Activated T-cell treated with anti-CD3 and anti-CD28 coated beads, Interleukin-2, amount 50 U/mL, for 1 hour (primary cell): ENCODE measurements at places on chromosomes 12 and 14.
A peak's percentile ranks its signal among the peaks of the same experiment; 100 is the strongest.

DNA sequence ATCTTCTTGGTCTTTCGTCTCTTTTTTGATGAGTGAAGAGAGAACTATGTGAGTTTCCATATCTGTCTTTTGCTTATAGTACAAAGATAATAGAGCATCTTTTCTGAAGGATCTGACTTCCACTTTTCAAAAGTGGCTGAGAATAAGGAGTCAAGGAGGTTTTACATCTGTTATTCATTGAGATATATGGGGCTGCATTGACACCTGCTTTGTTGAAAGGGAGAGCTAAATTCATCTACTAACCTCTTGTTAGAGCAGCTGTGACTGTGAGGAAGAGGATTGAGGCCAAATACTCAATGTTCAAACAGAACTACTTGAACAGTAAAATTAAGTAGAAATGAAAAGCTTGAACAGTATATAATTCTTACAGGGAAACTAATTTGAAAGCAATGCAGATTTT, 130.2 kb upstream of the ATP2B1 start:
- DNase-seq, result no peak

- no peak for DNase-seq
Measured at GRCh38 chr12:12899530-12900380, 8.4 kb downstream of the GPRC5A start.

DNA sequence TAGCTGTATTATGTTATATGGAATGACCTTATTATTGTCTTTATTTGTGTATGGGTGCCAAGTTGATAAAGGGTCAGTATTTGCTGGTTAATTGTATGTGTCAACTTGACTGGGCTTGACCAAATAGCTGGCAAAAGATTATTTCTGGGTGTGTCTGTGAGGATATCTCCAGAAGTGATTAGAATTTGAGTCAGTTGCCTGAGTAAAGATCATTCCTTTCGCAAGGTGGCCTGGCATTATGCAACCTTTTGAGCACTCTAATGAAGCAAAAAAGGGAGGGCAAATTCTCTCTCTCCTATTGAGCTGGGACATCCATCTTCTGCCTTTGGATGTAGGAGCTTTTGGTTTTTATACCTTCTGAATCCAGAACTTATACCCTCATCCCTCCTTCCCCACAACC, 82.2 kb downstream of the ATXN7L3B start:
- no peak for DNase-seq

- no peak for DNase-seq
Measured at GRCh38 chr12:76967181-76967885, 88.5 kb upstream of the CSRP2 start.

DNA sequence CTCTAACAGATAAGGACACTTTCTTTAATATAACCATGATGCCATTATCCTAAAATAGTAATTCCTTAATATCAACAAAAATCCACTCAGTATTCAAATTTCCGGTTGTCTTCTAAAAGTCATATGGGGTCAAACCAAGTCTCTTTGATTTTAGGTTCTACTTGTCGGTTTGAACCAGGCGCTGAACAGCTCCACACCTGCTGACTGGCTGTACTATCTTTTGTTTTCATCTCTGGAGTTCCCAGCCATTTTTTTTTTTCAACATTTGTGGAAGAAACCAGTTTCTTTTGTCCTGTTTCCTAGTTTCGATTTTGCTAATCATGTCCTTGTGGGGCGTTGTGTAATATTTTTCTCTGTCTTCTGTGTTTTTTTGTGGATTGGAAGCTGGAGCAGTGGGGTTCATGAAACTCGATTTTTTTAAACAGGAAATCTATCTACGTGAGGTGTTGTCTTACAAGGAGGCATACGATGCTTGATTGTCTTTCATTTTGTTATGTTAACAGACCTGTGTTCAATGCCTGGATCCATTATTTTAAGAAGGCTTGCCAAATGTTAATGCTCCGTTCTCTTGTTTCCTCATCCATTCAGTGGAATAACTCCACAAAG, 50.2 kb downstream of the FZD10 start:
- no peak for DNase-seq

DNA sequence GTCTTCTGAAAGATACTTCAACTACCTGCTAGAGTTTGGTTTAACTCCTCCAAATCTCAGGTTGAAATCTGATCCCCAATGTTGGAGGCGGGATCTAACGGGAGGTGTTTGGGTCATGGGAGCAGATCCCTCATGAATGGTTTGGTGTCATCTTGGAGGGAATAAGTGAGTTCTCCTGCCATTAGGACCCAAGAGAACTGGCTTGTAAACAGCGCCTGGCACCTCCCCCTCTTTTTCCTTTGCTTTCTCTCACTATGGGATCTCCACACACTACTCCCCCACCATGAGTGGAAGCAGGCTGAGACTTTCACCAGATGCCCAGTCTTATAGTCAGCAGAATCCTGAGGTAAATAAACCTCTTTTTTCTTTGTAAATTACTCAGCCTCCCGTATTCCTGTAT, 2.5 kb downstream of the CNIH1 start:
- no peak for DNase-seq

- no peak for DNase-seq
Measured at GRCh38 chr12:212415-212714, 1.6 kb downstream of the SLC6A12 start.

- no peak for DNase-seq
Measured at GRCh38 chr12:70049596-70050360, 193.5 kb upstream of the CNOT2 start.

- no peak for DNase-seq
Measured at GRCh38 chr12:109760930-109761921, 47.6 kb downstream of the FAM222A start.

DNA sequence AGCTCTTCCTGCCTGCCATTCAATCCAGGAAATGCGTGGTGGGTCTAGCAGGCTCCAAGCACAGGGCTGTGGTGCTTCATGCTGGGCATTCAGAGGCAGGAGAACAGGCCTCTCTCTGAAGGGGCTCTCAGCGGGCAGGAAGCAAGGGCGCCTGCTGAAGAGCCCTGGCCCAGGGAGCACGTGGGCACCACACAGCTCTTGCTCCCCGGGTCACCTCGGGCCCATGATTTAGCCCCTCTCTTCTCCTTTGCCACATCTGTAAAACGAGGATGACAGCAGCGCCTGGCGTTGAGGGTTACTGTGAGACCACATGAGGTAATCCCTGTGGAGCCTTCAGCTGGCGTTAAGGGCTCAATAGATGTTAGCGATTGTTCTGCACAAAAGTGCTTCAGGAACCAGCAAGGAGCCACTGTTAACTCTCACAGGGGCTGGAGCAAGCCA, 37.6 kb upstream of the SPTLC2 start:
- DNase-seq, result no peak

DNA sequence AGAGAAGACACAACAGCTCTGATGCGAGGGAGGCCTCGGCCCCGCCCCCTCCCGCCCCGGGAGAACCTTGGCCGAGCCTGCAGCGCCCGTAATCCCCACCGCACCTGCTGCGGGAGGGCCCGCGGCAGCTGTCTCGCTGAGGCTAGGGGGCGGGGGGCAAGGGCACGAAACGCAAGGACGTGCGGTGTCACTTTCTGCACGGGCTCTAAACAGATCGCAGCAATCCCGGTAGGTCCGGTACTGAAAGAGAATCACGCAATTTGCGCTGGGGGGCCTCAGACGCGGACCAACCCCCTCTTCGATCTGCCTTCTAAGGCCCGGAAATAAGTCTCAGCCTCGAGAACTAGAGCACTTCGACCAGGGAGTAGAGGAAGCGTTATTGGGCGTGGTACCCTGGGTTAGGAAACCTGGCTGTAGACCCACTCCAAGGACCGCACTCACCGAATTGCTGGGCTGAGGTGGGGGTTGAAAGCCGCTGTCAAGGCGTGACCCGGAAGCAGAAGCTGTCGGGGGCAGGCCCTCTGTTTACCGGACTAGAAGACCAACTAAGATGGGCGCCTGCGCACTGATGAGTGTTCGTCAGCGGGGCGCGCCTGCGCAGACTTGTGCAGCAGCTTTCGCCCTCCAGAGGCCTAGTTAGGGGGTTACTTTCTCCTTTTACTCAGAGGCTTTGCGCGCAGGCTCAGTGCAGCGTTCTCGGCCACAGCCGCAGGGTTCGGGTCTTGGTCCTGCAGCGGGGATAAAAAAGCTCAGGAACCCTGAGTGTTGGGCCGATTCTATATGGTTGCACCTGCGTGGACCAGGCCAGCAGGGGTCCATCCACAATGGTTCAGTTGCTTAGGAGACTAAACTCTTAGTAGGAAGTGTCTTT, at the start of gene ASB8:
Gene ASB8, minus strand, starts transcription at position 498 of the 871 bp plus-strand sequence. CDS start 4,019 bp downstream, outside the sequence.
- DNase-seq, result peak; percentile 99

GRCh38 chr12:111230649-111231048, 138.2 kb downstream of the PHETA1 start:
- DNase-seq, result no peak

DNA sequence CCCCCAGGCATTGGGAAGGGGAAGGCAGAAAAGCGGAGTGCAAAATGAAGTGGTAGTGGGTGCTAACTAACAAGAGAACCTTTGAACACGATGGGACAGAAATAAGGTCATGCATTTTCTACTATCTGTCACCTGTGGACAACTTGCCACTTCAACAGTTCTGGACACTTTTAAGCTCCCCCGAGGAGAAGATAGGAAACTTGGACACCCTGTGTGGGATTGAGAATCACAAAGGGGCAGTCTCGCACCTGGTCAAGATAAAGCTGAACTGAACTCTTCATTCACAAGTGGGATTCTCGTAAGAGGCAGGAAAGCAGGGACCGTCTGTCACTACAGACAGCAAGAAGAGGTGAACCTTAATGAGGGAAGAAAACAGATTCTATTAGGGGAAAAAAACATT, 51.6 kb downstream of the EIF2S3B start:
- no peak for DNase-seq

- peak; percentile 35 for DNase-seq
Measured at GRCh38 chr12:53267306-53267998, 647 bp upstream of the ESPL1 start.

- DNase-seq, result no peak
Measured at GRCh38 chr12:30814295-30814655, 59.5 kb upstream of the CAPRIN2 start.

DNA sequence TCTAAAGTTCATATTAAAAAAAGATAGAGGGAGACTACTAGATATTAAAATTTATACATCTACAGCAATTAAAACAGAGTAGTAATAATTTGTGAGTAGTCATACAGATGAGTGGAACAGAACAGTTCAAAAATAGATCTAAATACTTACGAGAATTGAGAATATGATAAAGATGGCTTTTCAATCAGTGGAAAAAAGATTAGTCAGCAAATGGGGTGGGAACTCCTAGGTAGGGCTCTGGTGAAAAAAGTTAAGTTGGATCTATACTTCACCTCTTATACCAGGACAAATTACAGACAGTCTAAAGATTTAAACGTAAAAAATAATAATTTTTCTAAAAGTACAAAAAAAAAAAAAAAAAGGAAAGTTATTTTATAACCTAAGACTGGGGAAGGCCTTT, 66.9 kb downstream of the GPATCH2L start:
- no peak for DNase-seq

DNA sequence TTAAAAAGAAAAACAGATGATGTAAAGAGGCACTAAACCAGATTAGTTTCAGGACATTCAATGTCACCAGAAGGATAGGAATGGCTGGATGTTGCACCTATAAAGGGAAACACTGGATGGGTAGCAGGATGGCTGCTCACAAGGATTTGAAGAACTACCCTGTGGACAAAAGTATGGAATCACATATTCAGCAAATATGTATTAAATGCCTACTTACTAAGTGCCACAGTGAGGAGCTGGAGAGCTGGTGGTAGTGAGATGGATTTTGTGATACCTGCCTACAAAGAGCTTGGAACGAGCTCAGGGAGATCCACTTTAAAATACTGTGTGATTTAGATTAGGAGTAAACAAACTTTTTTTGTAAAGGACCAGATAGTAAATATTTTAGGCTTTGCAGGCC, 316.2 kb downstream of the PAWR start:
- no peak for DNase-seq

DNA sequence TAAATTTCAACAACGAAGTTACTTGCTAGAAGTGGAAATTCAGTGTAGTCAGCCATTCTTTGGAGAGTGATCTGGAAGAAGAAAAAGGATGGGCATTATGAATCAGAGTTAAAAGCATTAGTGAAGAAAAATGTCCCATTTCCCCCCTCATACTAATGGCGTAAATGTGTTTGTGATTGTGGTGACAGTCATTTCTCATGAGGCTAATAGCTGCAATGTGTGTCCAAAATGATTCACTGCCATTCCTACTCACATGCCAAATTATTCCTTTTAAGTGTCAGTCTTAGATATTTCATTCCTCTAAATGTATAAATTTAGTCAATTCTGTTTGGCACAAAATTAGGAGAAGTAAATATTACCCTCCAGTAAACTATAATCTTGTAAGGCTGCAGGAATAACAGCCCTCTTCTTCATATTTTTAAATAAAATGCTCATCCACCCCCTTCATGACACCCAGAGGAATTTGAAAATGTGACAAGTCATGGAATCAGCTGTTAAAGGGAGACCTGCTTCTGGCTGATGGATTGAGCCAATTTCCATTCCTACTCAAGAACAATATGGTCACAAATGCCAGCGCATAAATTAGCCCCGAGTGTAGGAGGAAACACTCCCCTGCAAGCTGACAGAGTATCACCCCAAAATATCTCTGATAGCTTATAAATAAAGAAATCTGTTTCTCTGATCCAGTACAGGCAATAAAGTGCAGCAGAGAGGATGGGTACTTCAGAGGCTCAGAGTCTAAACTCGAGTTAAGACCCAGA, 912.3 kb upstream of the SEL1L start:
- no peak for DNase-seq

DNA sequence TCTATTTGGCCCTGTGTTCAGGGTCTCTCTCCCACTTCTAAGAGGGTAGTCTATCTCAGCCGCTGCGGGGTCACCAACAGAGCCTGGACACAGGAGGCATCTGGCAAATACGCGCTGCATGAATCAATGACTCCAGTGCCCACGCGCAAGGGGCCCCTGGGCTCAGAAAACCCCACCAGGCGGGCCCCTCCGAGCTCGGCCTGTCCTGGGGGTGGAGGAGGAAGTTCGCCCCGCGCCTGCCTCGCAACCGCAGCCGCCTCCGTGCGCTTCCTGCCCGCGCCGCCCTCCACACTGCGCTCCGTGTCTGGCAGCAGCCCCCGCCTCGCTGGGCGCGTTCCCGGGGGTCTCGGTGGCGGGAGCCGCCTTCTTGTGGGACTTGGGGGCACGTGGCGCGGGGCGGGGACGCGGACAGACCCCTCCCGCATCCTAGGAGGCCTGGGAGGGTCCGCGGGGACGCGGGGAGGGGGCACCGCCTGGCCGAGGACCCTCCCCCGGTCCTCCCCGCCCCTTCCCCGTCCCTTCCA, 811 bp upstream of the FBRSL1 start:
- peak; percentile 66 for DNase-seq

DNA sequence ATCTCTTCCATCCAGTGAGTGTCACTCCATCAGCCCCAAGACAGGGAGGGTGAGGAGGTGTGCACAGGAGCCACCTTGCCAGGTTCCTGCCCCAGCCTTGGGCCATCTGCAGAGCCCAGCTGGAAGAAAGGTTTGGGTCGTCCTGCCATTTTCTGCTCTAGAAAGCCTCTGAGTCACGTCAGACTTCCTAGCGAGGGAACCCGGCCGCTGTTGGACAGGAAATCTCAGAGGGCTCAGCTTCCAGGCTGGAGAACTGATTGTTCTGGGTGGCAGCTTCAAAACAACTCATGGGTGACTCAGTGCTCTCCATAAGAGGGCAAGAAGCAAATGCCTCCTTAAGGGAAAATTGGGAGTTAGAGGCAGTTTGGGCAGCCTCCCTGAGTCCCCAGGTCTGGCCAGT, 16.6 kb downstream of the HIP1R start:
- DNase-seq, result no peak
